Stimulated activated naive CD4-positive, alpha-beta T cell treated with Interleukin-2 at 50 U/mL for 16 hours (primary cell): ENCODE measurements at places on chromosomes 1 and 21.

- no peak for DNase-seq
Measured at GRCh38 chr1:109149874-109150601, 36.1 kb downstream of the ELAPOR1 start.

DNA sequence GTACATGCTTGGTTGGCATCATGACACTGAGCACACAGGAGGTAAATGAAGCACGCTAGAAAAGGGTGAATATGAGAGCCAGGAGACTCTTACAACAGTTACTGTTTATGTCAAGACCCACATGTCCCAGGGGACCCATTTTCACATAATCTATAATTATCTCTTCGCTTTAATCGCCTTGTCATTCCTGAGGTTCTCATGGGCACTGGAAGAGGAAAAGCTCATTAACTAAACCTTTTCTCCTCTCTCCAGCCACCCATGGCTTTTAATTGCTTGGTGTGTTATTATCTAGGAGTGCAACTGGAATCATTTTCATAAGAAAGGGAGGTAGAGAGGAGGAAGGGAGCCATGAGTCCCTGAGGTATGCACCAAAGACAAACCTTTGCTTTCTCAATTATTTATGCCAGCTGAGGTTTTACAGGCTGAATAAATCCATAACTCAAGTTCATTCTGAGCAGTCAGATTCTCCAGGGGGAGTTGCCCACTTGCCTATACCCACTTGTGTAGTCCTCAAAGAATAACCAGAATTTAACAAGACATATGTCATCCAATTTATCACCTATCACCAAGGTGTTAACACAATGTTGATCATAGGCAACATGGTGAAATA is 77.4 kb downstream of the ACBD6 start:
- DNase-seq = no peak

GRCh38 chr1:222813866-222814535 is 838 bp upstream of the DISP1 start:
- no peak for DNase-seq

- no peak for DNase-seq
Measured at GRCh38 chr1:215730600-215730999, 163.5 kb downstream of the KCTD3 start.

DNA sequence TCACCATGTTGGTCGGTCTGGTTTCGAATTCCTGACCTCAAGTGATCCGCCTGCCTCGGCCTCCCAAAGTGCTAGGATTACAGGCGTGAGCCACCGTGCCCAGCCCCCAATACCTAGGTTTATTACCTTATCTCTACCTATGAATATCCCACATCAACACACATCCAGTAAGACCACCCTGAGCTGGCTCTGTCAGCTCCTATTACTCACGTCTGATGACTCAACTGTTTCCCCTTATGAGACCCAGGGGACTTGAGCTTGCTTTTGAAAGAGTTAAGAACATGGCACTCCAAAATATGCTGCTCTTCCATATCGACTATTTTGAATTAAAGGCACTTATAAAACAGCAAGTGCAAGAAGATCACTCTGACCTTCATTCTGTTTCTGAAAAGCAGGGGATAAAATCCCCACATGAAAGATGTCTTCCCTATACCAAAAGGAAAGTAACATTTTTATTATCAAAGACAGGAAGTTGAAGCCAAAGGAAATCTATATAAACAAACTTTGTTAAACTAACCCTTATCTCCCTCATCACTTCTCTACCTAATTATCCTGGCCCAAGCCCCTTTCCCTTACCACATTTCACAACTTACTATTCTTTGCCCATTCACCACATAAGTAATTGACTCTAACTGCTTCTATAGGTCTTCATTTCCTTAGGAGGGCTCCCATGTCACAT is 41.3 kb upstream of the OSBPL9 start:
- DNase-seq = no peak

DNA sequence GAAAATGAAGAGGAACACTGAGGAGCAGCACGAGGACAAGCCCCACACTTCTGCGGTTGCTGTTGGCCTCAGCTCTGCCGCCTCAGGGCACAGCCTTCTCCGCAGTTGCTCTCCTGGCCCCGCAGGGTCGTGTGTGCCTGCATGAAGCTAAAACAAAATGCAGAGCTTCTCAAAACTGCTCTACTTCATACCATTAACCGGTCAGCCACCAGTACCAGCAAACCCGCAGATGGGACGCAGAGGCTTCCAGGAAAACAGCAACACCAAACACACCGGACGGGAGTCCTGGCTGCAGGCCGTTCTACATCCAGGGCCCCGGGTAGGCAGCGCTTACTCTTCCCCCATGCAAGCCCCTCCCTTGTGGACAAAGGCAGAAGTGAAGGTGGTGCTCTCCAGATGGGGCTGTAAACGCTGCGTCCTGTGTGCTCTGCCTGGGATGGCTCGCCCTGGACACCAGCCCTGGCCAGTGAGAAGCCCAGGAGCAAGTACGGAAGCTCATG is 7.1 kb upstream of the C1orf159 start:
- no peak for DNase-seq

- no peak for DNase-seq
Measured at GRCh38 chr1:70220015-70220414, 1.2 kb upstream of the SRSF11 start.

DNA sequence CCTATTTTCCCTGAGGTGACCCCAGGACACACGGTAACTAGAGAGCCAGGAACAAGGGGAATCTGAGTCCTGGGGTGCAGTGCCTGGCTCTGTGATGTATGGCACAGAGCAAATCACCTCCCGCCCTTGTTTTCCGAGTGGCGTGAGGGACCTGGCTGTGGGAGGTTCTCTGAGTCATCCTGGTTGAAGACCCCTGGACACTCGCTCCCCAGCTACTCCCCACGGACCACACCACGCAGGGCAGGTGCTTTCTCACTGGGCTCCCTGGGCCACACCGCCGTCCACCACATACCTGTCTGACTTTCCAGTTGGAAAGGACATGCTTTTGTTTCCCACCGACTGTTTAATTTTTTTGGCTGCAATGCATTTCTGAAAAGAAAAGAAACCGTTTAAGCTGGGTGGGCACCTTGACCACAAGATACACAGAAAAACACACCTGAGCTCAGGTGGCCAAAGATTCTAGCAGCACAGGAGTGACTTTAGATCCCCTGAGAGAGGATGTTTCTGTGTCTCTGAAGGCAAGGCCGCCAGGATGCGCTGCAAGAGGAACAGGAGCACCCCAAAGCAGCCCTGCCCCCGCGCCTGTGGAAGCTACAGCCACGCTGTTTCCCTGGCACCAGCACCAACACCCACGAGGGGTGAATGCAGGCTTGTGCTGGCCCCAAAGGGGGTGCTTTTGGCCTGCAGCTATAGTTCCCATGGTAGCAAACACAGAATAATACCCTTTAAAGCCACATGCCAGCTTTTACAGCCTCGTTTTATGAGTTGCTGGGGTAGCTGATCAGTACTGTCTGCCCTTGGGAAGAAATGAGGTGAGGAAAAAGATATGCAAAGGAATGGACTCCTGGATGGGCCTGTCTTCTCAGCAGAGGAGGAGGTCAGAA is 8.1 kb upstream of the SRM start:
- DNase-seq = no peak

DNA sequence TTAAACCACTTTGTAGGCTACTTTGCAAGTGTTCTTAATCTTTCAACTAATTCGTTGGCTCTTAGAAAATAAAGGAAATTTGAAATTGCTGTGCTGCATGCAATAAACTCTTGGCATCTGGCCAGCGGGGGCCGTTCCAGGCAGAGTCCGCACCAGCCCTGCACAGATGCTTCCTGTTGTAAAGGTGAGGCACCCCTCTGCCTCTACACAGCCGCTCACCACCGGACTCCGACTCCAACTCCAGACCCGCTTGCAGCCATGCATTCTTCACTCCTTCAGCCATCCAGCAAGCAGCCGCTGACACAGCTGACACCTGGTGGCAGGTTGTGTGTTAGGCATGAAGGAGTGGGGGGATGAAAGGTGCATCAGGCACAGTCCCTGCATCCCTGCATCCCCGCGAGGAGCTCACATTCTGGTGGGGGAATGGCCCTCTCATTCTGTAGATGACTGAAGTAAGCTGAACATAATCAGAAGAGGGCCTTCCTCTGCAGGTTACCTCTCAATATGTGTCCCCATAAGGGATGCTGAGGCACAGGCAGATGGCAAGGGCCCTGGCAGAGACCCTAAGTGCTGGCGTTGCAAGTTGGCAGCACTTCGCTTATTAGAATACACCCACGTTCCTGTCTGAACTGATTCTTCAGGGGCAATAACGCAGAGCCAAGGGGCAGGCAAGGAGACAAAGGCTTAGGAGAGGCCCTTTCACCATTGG is 56.8 kb downstream of the GLIS1 start:
- DNase-seq = no peak

DNA sequence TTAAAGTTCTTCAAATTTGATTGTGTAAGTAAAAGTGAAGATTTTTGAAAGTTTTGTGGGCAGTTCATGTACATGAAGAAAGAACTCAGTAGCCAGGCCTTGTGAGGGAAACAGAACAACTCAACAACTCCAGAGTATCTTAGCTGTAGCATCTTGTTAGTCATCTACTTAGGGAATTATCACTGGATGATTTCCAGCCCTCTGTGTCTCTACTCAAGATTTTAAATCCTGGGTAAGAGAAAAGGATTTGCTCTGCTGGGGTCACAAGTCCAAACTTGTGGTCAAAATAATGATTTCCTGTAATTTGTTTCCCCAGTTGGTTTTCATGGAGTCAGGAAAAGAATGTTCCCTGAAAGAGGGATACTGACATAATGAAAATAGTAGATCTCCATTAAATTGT is 8.2 kb downstream of the OR10T2 start:
- no peak for DNase-seq

DNA sequence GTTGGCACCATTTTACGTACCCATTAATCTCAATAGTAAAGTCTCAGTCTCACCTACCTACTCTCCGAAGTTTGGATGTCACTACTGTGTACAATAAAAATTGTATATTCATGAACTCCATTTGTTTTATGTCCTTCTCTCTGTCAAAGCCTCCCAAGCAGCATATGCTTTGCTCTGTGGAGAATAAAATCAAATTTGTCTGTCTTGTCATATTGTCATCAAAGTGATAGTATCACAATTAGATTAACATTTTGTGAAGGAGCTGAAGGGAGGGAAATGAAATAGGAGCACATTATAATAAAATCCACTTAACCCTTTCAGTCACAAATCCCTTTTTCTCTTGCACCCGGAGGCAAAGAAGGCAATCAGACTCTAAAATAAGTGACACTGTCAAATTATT is 177.1 kb upstream of the RRP15 start:
- DNase-seq = no peak

DNA sequence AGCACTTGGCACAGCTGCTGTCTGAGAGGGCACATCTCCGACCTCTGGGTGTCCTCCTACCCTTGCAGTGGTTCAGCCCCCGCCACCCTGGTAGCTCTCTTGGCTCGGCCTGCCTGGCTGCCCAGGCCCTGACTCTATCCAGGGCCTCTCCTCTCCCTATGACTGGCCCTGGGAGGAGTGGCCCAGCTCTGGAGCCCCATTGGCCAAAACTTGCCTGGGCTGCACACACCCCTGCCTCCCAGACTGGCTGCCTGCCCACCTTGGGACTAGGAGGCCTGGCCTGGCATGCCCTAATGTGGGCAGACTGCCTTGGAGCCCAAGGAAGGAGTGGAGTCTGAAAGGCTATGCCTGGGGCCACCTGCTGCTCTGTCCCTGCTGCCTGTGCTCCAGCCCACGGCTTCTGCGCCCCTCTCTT is 33.6 kb downstream of the ACOT11 start:
- DNase-seq = no peak

- DNase-seq = no peak
Measured at GRCh38 chr1:101875891-101876290, 120.8 kb downstream of the OLFM3 start.

DNA sequence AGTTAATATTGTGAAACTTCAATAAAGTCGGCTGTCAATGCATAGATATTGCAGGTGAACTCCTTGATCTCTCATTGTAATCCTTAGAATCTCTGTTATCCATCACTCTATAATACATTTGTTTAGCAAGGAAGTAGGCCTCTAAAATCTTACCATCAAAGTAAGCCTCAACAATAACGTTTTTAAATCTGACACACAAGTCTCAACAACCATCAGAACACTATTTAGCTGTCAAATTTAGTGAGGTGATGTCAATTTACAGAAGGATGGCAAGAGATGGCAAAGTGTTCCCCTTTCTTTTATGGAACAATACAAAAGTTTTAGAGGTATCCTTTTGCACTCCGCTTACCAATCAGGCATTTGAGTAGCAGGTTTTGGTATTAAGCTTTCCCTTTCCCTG is 67.6 kb downstream of the RWDD3 start:
- DNase-seq = no peak

DNA sequence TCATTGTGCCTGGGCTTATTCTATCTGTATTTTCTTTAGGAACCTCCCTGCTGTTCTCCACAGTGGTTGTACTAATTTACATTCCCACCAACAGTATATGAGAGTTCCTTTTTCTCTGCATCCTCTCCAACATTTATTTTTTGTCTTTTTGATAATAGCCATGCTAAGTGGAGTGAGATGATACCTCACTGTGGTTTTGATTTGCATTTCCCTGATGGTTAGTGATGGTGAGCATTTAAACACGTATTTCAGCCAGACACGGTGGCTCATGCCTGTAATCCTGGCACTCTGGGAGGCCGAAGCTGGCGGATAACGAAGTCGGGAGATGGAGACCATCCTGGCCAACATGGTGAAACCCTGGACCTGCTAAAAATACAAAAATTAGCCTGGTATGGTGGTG is 57.9 kb downstream of the SLAMF6 start:
- no peak for DNase-seq

DNA sequence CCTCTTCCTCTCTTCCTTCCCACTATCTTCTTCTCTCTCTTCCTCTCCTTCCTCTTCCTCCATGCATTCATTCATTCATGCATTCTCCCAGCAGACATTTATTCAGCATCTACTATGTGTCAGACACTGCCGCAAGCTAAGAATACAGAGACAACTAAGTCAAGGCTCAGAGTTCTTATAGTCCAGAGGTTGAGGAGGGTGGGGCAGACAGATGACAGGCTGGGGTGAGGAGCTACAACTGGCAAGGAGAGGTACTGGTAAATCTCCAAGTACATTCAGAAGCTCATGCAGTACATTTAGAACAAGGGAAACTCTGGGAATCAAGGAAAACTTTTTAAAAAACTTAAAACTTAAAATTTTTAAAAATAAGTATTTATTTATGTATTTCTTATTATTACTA is 56.4 kb upstream of the FMOD start:
- DNase-seq = no peak

DNA sequence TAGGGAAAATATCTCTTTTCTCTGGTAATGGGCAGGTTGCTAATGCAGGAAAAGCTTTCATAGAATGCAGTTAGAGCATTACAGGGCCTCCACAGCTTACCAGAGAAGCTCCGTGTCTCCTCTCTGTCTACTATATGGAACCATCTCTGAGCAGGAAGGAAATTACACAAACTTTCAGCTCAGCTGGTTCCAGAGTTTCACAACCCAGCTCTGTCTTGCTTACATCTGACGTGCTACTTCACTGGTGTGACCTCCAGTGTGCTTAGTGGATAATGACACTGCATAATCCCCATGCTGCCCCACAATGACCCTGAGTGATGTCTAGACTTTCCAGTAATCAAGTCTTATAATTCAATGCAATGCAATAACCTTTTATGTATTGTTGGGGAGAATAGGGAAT is 4.3 kb upstream of the FGGY start:
- no peak for DNase-seq

- DNase-seq = no peak
Measured at GRCh38 chr1:174269989-174270651, 110.8 kb downstream of the RABGAP1L start.

- DNase-seq = peak; percentile 72
Measured at GRCh38 chr1:160625725-160626498, 20.9 kb downstream of the SLAMF1 start.

GRCh38 chr1:37670133-37670532 is 22.2 kb upstream of the CDCA8 start:
- no peak for DNase-seq

- DNase-seq = no peak
Measured at GRCh38 chr1:80251591-80251990, 1245.1 kb upstream of the ADGRL4 start.

GRCh38 chr1:182054698-182055326 is 6.7 kb downstream of the ZNF648 start:
- peak; percentile 13 for DNase-seq
